ENCODE measurements at places on chromosomes 5 and 9.

DNA sequence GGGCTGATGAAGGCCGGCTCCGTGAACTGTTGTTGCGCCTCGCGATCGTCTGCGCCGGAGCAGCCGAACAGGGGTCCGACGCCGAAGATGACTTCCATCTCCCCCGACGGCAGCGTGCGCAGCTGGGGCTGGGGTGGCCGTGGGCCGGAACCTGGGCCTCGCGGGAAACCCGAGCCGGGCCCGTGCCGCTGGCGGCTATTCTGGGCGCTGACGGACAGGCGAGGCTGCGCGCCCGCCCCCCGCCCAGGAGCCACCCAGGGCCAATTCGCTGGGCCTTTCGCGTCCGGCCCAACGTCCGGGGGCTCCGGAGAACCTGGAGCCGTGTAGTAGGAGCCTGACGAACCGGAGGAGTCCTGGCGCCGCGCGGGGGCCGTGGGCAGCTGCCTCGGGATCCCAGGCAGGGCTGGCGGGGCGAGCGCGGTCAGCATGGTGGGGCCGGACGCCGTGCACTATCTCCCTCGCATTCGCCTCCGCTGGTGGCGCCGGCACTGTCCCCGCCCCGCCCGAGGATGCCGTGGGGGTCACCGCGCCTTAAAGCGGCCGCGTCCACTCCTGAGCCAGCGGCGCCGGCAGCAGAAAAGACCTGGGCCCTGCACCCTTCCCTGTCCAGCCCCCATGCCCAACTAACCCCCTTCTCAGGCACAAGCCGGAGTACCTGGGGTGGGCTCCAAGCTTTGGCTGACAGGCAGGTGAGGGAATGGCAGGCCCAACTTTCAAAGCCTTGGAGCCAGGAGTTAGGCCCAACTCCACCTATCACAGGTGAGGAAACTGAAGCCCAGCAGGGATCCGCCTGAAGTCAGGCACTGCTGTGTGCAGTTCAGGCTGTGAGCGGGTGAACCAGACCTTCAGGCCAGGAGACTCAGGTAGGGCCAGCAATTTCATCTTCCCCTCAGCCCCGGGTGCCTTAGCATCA is at the start of gene PROB1:
TSS of gene PROB1 (minus strand) at position 451 of the 913 bp plus-strand sequence. CDS start at position 428, 23 bp downstream.
- DNase-seq = no peak

- no peak for DNase-seq
Measured at GRCh38 chr9:4583001-4583400, 79.1 kb upstream of the PLPP6 start.

GRCh38 chr9:68585034-68585761 is 44.5 kb upstream of the TMEM252 start:
- DNase-seq = no peak

DNA sequence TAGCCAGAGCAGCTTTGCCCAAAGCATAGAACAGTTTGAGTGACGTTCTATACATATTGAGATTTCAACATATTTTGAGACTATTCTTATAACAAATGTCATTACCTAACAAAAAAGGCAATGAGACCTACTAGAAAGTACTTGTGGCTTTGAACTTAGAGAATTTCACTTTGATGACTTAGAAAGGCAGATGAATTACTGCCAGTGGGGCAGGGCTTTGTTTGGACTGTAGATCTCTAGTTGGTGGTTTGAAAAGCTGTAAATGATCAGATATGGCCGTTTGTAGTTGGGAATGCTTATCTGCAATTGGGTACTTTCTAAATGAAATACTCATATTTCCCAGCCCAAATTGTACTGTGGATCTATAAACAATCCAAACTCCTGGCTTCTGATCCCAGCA is 28.1 kb downstream of the SOX30 start:
- no peak for DNase-seq

DNA sequence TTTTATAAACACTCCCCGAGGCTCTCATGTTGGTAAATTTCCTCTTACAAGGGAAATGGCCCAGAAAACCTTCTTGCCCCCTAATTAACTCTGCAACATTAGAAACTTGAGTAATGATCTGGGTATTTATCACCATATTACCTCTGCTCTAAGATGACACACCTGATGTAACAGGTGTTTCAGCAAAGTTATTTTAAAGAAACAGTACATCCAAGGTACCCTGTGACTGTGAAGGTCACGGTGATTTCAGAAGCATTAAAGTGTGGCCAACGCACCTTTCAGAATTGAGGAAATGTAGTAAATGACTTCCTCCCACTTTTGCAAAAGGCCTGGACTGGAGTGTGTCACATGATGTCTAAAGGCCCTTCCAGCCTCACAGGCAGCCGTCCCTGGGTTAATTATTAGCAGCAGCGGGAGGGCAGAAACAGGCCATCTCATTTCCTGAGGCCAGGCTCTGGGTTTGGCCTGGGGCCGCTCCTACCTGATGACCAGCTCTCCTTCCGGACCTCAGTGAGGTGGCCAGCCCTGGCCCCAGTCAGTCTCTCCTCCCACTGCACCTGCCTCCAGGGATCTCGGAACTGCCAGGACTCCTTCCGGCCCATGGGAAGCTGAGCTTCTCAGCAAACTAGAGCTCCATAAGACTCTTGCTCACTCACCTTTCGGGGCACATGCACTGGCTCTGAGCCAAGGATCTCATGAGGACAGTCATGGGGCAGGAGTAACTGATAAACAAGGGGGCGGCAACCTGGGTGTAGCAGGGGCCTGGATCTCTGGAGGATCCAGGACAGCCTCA is 20.7 kb downstream of the PTPN3 start:
- no peak for DNase-seq

DNA sequence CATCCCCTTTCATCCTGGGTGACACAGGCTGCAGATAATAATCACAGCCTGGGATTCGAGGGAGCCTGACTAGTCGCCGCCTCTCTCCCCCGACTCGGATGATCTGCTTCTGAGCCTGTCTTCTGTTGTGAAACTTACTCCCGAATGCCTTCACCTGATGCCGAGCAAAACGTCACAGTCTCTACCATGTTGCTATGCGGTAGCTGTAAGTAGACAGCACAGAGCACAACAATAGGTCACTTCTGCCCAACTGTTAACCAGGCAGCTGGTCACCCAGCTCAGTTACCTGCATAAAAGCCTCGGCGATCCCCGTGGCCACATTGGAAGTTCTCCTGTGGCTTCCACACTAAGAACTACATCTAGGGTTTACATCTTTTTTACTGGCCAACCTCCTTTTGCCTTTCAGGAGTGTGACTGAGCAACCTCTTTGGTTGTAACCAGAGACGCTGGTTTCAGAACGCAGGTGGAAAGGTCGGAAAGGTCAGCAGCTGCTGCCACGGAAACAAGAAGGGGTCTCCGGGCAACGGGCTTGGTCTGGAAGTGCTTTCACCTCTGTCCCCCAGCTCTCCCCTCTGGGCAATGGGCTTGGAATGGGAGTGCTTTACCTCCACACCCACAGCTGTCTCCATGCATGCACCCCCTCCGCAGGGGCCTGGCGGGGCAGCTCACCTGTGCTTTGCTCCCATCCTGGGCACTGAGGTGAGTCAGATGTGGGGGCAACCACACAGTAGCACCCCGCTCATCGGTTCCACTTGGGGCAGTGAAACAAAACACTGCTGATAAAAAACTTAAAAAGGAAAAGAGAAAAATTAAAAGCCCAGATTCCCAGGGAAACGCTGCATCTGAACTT is 7.6 kb upstream of the PPP1R26 start:
- no peak for DNase-seq

- no peak for DNase-seq
Measured at GRCh38 chr5:66616520-66617225, 20.5 kb downstream of the MAST4 start.

GRCh38 chr9:125990793-125991220 is 243.6 kb downstream of the PBX3 start:
- no peak for DNase-seq

GRCh38 chr9:120299785-120300184 is 280.2 kb downstream of the CDK5RAP2 start:
- no peak for DNase-seq

GRCh38 chr9:34928921-34929320 is 29.2 kb upstream of the PHF24 start:
- DNase-seq = no peak

DNA sequence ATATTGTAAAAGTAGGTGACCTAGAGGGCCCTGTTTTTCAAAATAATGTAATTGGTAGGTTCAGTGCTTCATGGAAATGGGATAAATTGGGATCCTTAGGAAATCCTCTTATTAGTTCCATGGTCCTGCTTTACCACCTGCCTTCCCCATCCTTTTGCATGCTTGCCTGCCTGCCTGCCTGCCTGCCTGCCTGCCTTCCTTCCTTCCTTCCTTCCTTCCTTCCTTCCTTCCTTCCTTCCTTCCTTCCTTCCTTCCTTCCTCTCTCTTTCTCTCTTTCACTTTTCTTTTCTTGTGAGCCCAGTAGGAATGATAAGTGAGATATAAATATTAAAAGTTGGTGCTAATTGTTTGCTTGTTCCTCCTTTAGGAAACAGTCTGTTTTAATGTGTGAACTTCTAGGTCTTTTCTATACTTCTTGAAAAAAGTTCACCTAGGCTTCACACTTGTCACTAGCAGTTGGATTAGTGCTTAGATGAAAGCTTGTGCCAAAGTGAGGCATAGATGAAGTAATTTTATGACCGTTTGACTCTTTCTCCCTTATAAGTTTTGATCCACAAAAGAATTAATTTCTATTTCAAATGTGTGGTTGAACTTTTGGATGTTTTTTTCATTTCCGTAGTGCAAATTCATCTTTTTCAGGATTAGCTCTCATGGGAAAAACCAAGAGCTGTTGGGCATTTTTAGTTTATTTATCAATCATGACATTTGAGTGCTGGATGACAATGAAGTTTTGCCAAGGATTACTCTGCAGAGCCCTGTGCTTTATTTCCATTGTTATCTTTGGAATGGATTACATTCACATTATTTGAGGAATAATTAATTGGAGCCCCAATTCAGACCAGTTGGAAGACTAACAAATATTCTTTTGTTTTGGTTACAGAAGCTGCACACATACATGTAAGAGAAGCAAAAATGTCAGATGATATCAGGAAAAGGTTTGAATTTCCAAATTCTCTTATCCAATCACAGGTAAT is 30.7 kb downstream of the FOCAD start:
- no peak for DNase-seq

DNA sequence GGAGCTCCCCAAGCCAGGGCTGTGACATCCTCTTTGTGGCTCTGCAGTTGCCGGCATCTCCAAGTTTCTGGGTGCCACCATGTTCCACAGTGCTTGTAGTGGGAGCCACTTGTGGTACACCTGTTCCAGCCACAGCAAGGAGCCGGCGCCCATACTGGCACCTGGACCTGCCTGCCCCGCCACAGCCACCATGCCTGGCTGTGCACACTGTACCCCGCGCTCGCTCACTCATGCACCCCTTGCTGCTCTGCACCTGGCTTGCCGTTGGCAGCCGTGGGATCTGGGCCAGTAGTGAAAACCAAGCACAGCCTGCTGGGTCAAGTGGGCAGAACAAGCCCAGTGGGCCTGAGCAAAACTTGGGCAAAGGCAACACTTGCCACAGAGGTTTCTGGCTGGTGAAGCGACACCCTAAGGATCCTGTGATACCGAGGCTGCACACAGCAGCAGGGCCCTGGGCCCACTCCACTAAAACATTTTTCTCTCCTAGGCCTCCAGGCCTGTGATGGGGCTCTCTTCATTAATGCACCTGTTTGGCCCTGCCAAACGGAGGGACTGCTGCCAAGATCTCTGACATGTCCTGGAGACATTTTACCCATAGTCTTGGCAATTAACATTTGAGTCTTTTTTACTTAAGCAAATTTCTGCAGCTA is 2.8 kb downstream of the TRIM36 start:
- DNase-seq = no peak

DNA sequence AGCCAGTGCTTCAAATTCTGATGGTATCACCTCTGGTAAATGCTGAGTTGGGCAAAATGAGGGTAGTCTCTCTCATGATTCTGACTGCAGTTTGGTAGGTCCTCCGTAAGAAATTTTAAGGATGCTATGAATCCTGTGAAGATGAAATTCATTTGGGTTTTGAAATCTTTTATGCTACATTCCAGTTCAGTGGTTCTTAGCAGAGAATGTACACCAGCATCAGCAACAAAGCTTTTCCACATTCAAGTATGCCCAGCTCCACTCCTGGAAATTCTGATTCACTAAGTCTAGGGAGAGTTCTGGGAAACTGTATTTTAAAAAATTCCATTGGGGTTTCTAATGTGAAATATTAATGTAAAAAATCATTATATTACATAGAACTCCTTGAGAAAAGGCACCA is 33.6 kb upstream of the ACOT12 start:
- no peak for DNase-seq
